ENCODE measurements at places on chromosomes 1 and 21. TPM values are rescaled to one million over a fixed set of nuclear protein-coding genes. Genes with fewer than 3 reads are reported as not detected.

RFX5 gene
- 33.9 TPM for total RNA-seq

USH2A gene
- total RNA-seq, result not detected

SYTL1 gene
- total RNA-seq, result under 0.01 TPM

ITPKB gene
- 9.9 TPM for total RNA-seq

SRGAP2C gene
- 27.6 TPM for total RNA-seq

CELA2A gene
- 0.28 TPM for total RNA-seq

S100A14 gene
- 0.19 TPM for total RNA-seq

RAB7B gene
- total RNA-seq, result 3.1 TPM

GIPC2 gene
- 5.9 TPM for total RNA-seq

STUM gene
- not detected for total RNA-seq

ACTL8 gene
- total RNA-seq, result not detected

BATF3 gene
- total RNA-seq, result 6.5 TPM

SIPA1L2 gene
- total RNA-seq, result 5.1 TPM

PLA2G2D gene
- total RNA-seq, result not detected

C1orf94 gene
- not detected for total RNA-seq

SAMSN1 gene
- total RNA-seq, result not detected

COL9A2 gene
- 0.38 TPM for total RNA-seq

KPNA6 gene
- total RNA-seq, result 33.8 TPM

ALDH9A1 gene
- total RNA-seq, result 116 TPM

PWP2 gene
- total RNA-seq, result 5.9 TPM

OR6K3 gene
- not detected for total RNA-seq

FOXD3 gene
- not detected for total RNA-seq

C1orf210 gene
- total RNA-seq, result not detected

SMCP gene
- not detected for total RNA-seq

SPATA46 gene
- total RNA-seq, result not detected

TACSTD2 gene
- 0.19 TPM for total RNA-seq

CELSR2 gene
- 2.5 TPM for total RNA-seq

LMX1A gene
- total RNA-seq, result not detected

TRIM46 gene
- total RNA-seq, result 1.5 TPM

POU3F1 gene
- not detected for total RNA-seq

VASH2 gene
- total RNA-seq, result not detected

Measured in regular cardiac myocyte (primary cell).